ENCODE measurements at places on chromosomes 7 and 10.

DNA sequence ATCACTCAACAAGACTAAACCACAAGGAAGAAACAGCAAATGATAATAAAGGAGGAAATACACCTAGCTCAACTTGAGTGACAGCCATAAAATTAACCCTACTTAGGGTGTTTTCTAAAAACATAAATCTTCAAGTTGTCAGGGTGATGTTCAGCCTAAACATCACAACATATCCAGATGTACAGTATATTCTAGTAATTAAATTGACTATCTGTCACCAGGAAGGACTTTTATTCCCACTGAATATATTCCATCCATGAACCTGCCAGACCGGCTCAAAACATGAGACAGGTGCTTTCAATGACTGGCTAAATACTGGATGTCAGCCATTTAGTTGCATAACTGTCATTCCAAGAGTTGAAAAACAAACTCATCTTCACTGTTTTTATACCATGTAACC, 298.1 kb upstream of the NEBL start:
- no peaks in the 10 kb centered on the region for H3K36me3 ChIP-seq
- no peak for DNase-seq
- H3K4me1 ChIP-seq: peaks cover 13% of the 10 kb centered on the region
- no peaks in the 10 kb centered on the region for H3K27me3 ChIP-seq

- DNase-seq: peak; percentile 72
- no peak overlapping the region for H3K4me3 ChIP-seq
- H3K27ac ChIP-seq: no peak overlapping the region
- no peaks in the 10 kb centered on the region for H3K36me3 ChIP-seq
These were observed 6.1 kb downstream of the CHRM2 start for GRCh38 chr7:136874393-136875032.

- no peak overlapping the region for H3K4me3 ChIP-seq
- no peaks in the 10 kb centered on the region for H3K4me1 ChIP-seq
- no peak overlapping the region for H3K27ac ChIP-seq
- DNase-seq: no peak
- peaks cover 62% of the 10 kb centered on the region for H3K27me3 ChIP-seq
These were observed 43.9 kb downstream of the TNS3 start for GRCh38 chr7:47537716-47538675.

GRCh38 chr7:126493801-126494200, 758.9 kb downstream of the GRM8 start:
- H3K4me1 ChIP-seq: no peaks in the 10 kb centered on the region
- no peaks in the 10 kb centered on the region for H3K36me3 ChIP-seq
- no peak overlapping the region for H3K27ac ChIP-seq
- no peak for DNase-seq
- no peak overlapping the region for H3K4me3 ChIP-seq
- H3K27me3 ChIP-seq: no peaks in the 10 kb centered on the region

GRCh38 chr7:129851809-129852208, 101.0 kb downstream of the UBE2H start:
- peaks cover 22% of the 10 kb centered on the region for H3K4me1 ChIP-seq
- no peak for DNase-seq
- H3K27me3 ChIP-seq: no peaks in the 10 kb centered on the region
- no peak overlapping the region for H3K27ac ChIP-seq
- no peaks in the 10 kb centered on the region for H3K36me3 ChIP-seq

- H3K27me3 ChIP-seq: peaks cover 61% of the 10 kb centered on the region
- H3K4me3 ChIP-seq: peak overlapping the region; percentile 23
- no peaks in the 10 kb centered on the region for H3K4me1 ChIP-seq
- DNase-seq: no peak
These were observed 36.0 kb upstream of the PAX2 start for GRCh38 chr10:100709146-100710082.

DNA sequence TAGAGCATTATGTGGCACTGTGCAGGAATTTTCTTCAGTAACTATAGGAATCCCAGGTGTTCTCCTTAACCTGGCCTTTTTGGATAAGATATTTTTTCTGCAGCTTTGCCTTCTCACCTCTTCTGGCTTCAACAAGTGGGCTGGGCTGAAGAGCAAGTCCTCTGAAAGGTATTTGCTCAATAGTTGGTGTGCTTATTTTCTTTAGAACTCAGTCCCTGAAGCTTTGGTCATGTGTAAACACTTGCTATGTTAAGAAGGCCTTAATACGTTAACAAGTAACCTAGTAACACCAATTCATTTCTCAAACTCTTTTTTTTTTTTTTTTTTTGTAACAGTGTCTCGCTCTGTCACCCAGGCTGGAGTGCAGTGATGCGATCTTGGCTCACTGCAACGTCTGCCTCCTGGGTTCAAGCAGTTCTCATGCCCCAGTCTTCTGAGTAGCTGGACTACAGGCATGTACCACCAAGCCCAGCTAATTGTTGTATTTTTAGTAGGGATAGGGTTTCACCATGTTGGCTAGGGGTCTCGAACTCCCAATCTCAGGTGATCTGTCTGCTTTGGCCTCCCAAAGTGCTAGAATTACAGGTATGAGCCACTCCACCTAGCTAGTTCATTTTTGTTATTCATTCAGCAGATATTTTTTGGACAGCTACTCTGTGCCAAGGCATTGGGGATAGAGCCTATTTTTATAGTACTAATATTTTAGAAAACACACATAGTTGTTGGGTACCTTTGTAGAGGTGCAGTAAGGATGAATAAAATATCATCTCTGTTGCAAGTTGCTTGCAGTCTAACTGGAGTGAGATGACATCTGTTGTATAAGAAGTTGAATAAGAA, 164.6 kb downstream of the SND1 start:
- no peaks in the 10 kb centered on the region for H3K36me3 ChIP-seq
- no peak overlapping the region for H3K27ac ChIP-seq
- H3K4me3 ChIP-seq: no peak overlapping the region
- H3K4me1 ChIP-seq: peaks cover 18% of the 10 kb centered on the region
- no peak for DNase-seq

GRCh38 chr7:104150470-104150869, 57.3 kb downstream of the ORC5 start:
- no peak overlapping the region for H3K4me3 ChIP-seq
- no peaks in the 10 kb centered on the region for H3K36me3 ChIP-seq

DNA sequence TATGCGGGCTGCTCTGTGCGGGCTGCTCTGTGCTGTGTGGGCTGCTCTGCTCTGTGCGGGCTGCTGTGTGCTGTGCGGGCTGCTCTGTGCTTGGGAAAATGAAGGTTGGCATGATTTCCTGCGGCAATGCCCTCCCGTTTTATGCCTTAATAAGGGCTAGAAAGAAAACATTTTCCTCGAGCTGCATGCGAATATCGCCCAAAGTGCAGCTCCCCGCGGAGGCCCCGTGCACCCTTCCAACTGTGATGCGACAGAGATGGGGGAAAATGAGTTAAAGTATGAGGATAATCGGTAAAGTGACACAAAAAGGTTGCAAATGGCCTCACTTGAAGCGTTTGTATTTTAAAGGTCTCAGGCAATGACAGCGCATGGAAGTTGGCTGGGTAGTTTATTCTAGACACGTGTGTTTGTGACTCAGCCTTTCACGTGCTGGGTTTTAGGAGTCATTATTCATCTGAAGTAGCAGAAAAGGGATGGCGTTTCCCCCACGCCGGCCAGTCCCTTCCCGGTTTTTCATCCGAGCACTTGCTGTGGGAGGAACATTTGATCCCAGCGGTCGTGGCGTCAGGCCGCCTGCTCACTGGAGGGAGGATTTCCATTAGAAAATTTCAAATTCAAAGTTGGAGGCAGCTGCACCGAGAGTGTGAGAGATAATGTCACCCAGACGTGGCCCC, 220.7 kb downstream of the ADARB2 start:
- H3K27me3 ChIP-seq: peaks cover 84% of the 10 kb centered on the region
- no peak overlapping the region for H3K4me3 ChIP-seq
- H3K36me3 ChIP-seq: no peaks in the 10 kb centered on the region
- no peak for DNase-seq
- no peaks in the 10 kb centered on the region for H3K4me1 ChIP-seq

- H3K27ac ChIP-seq: no peak overlapping the region
- no peak for DNase-seq
- H3K4me3 ChIP-seq: no peak overlapping the region
- H3K27me3 ChIP-seq: no peaks in the 10 kb centered on the region
- no peaks in the 10 kb centered on the region for H3K36me3 ChIP-seq
These were observed 3.7 kb upstream of the IFIT1B start for GRCh38 chr10:89373916-89374711.

DNA sequence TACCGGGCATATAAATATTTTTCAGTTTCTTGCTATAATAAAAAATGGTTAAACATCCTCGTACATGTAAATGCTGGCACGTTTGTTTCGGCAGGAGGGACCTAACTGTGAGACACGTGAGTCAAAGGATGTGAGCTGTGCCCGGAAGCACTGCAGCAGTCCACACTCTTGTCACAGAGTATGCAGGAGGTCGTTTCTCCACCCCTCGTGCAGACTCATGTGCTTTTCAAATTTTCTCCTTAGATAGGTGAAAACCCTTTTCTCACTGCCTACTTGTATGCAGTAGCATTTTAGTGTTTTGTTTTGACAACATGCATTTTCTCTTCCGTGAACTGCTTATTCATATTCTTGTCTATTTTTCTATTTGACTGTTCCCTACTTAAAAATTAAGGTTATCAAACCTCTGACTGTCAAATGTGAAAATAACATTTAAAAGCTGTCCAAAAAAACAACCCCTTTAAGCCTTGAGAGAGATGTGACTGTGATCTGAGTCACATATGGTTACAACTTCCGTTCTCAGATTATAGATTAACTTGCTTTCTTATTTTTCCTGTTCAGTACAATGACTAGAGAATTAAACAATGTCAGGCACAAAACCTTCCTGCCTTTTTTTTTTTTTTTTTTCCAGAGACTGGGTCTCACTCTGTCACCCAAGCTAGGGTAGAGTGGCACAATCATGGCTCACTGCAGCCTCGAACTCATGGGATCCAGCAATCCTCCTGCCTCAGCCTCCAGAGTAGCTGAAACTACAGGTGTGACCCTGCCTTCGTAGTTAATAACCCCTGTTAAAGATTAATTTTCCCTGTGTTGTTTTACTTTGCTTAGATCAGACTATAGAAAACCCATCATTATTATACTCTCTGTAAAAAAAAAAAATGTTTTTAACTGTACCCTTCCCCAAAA, 45.1 kb downstream of the DPY19L1 start:
- H3K36me3 ChIP-seq: no peaks in the 10 kb centered on the region
- H3K27me3 ChIP-seq: no peaks in the 10 kb centered on the region
- H3K27ac ChIP-seq: no peak overlapping the region
- peaks cover 10% of the 10 kb centered on the region for H3K4me1 ChIP-seq

GRCh38 chr10:95437669-95438068, 123.5 kb downstream of the SORBS1 start:
- no peaks in the 10 kb centered on the region for H3K4me1 ChIP-seq
- H3K27ac ChIP-seq: no peak overlapping the region
- H3K4me3 ChIP-seq: no peak overlapping the region
- H3K27me3 ChIP-seq: peaks cover 11% of the 10 kb centered on the region
- no peak for DNase-seq
- H3K36me3 ChIP-seq: no peaks in the 10 kb centered on the region

- H3K4me1 ChIP-seq: no peaks in the 10 kb centered on the region
- no peaks in the 10 kb centered on the region for H3K36me3 ChIP-seq
- no peak overlapping the region for H3K27ac ChIP-seq
- H3K27me3 ChIP-seq: no peaks in the 10 kb centered on the region
- no peak for DNase-seq
These were observed 25.9 kb downstream of the GPRIN2 start for GRCh38 chr10:46530249-46531186.

DNA sequence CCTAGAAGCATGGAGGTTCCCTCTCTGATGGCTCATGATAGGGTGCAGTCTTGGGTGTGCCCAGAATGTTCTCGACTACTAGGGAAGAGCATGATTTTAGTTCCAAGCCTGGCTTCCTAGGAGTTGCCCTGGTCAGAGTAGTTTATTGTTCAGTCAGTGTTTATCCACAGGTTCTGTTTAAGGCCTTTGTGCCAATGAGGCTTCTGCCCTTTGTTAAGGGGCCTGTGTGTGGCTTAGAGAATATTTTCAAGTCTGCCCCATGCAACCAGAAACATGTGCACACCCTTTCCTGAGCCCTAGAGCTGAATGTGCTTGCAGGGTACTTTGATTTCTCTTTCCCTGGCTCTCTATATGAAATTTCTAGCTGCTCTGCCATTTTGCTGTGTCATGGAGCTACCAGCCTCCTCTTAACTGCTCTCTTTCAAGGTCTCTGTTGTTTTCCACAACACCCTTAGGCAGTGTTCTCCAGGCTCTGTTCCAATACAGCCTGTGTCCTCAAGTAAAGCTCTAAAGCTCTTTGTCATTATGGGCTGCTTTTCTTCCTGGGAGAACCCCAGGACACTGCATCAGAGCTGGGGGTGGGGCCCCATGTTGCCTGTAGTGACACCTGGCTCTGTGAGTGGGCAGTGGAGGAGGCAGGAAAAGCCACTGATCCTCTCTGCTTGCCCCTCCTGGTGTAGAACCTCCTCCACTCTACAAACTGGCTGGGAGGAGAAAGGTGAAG, 34.1 kb upstream of the TSPAN33 start:
- DNase-seq: peak; percentile 18
- peak overlapping the region; percentile 47 for H3K27ac ChIP-seq
- no peaks in the 10 kb centered on the region for H3K27me3 ChIP-seq
- no peaks in the 10 kb centered on the region for H3K36me3 ChIP-seq
- no peak overlapping the region for H3K4me3 ChIP-seq

DNA sequence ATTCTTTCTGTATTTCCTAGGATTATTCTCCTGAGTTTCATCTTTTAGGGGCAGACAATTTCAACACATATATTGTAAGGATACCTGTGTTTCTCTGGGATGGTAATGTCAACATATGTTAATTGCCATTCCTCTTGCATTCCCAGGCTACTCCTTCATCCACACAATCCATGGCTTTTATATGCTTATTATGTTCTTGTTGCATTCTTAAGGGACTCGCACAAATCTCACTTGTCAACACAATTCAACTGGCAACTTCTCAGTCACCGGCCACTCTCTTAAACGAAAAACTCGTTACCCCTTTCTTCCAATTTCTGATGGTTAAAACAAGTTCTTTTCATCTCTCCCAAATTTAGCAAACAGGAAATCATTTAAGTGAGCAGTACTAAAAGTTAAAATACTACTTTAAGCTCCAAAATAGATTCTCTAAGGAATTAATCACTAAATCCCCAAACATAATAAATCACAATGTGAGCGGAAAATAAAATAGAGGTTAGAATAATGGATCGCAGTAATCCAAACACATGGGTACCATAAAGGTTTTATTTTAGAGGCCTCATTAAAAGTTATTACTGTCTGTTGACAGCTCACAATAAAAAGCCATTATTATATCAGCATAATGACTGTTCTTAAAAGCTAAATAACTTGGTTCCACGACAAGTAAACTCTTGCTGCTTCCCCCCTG, 223.2 kb downstream of the ELMO1 start:
- peaks cover 87% of the 10 kb centered on the region for H3K27me3 ChIP-seq
- DNase-seq: peak; percentile 17
- H3K36me3 ChIP-seq: no peaks in the 10 kb centered on the region
- no peak overlapping the region for H3K4me3 ChIP-seq
- H3K4me1 ChIP-seq: no peaks in the 10 kb centered on the region

All from A673 (cell line).